Kidney capillary endothelial cell (primary cell): ENCODE measurements at places on chromosomes 2 and 18.

DNA sequence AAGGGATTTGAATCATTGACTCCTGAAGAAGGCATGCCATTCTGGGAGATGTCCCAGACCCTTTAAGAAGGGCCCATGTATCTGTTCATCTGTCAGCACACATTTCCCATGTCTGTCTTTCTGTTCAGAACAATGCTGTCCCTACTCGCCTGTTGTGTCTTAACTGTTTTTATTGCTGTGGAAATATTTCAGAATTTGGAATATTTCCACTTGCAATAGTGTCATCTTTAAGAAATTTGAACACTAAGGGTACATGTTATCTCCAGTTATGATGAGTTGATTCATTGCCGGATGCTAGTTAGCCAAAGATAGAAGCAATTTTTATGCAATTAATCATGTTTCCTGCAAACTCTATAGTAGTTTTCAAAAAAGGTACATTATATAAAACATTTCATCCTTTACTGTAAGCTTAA, 36.9 kb upstream of the NT5C1B start:
- DNase-seq, result peak; percentile 1

GRCh38 chr2:100643467-100643866, 80.7 kb downstream of the PDCL3 start:
- no peak for DNase-seq

DNA sequence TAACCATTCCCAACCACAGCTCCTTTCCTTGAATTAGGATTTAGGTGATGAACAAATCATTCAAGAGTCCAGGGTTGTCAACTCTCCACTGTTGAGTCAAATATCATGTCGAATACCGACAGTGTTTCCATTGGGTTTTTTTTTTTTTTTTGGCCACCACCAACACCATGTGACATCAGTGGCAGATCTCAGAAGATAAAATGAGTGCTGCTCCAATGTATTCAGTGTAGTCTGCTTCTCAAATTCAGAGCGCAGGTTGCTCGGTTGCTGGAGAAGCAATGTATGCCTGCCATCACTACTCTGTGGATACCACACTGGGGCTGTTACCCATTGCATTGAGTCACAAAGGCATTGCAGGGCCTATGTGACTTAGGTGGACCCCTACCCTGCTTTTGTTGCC, 10.8 kb upstream of the ATL2 start:
- DNase-seq, result no peak

- DNase-seq, result no peak
These were observed 189.5 kb upstream of the HDAC4 start for GRCh38 chr2:239590276-239590675.
